ENCODE measurements at places on chromosomes 1 and 21.

DNA sequence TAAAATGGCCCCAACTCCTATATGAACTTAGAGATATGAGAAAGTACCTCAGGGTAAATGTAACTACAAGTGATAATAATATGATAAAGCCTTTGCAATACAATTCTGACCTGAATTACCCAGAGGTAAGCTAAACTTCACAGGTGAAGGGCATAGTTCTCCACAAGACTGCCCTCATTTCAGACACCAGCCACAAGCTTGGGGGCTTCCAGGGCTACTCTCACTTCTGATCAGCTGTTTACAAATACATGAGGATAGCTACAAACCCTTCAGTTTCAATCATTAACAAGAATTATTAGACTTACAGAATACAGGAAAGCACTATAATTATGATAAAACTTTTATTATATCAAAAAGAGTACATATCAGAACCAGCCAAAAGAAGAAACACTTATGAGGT lies 18.7 kb upstream of the DPH5 start:
- DNase-seq = no peak

- DNase-seq = no peak
Measured at GRCh38 chr1:168430321-168430720, 113.5 kb downstream of the XCL2 start.

GRCh38 chr1:232630894-232631195 lies 912 bp upstream of the SIPA1L2 start:
- DNase-seq = no peak

DNA sequence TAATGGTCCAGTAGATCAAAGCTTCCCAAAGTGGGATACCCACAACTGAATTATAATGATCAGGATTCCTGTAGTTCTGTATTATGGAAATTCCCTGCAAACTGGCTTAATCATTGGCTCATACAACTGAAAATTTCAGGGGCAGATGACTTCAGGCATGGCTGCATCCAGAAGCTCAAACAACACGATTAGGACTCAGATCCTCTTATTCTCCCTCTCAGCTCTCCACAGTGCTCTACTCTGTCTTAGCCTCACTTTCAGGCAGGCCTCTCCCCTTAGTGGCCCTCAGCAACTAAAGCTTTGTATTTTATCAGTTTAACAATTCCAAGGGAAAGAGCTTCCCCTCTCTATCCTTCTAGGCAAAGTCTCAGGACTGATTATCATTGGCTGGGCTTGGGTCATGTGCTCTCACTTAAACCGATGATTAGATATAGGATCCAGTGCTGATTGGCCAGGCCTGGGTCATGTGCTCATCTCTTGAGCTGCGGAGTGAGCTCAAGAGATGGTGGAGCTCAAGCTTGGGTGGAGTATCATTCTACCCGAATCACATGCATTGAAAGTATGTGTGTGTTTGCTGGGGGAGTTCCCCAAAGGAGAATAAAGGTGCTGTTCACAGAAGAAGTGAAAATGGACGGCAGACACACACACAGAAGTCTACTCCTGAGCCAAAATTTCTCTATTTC lies 57.9 kb upstream of the RUNX3 start:
- DNase-seq = no peak

DNA sequence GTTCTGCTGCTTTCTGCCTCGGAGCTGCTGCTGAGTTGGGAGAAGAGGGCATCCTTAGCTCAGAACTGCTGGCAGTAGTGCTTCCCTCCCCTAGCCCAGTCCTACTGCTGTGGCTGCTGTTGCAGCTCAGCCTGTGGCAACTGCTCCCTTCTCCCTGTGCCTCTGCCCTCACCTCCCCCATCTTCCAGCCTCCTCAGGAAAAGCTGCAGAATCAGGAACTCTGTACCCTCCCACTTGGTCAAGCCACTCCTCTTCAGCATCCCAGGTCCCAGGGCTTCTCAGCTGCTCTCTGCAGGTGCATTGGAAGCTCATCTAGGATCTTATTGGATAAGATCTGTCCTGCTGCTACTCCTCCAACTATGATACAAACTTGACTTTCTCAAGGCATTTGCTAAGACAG lies 316.7 kb downstream of the BRINP2 start:
- no peak for DNase-seq

- no peak for DNase-seq
Measured at GRCh38 chr1:101165954-101166353, 70.9 kb upstream of the S1PR1 start.

DNA sequence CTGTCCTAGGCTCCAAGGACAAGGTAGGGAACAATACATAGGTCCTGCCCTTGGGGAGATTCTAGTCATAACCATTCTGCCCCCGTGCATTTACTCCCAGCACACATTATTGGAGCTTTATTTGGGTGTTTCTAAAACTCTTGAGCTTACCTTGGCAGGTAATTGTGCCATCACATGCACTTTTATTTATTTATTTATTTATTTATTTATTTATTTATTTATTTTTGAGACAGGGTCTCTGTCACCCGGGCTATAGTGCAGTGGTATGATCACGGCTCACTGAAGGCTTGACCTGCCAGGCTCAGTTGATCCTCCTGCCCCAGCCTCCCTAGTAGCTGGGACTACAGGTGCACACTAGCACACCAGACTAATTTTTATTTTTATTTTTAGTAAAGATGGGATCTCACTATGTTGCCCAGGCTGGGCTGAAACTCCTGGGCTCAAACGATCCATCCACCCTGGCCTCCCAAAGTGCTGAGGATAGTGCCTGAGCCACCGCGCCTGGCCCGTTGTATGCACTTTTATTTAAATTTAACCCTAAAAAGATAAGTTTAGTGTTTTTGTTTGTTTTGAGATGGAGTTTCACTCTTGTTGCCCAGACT lies 9.2 kb downstream of the AGMAT start:
- DNase-seq = no peak

- peak; percentile 31 for DNase-seq
Measured at GRCh38 chr1:185317886-185318310, 855 bp upstream of the IVNS1ABP start.

- DNase-seq = peak; percentile 51
Measured at GRCh38 chr1:180863158-180863775, 49.4 kb upstream of the KIAA1614 start.

DNA sequence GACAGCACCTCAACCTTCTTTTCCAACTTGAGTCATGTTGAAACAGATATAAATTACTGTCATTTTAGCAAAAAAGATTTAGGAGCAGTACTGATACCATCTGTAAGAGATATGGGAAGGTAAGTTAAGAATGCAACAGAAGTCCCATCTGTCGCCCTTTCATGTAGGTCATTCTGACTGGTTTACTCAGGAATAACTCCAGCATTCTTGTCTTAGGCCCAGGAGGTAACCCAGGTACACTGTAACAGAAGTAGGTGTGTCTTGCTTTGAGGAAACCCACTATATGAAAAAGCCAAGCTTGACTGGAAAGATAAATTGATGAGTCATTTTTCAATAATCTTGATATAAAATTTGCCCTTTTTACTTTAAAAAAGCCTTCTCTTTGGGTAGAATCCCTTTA lies 35.4 kb downstream of the PGM1 start:
- DNase-seq = no peak

- peak; percentile 24 for DNase-seq
Measured at GRCh38 chr1:23020706-23021405, 1.6 kb downstream of the KDM1A start.

DNA sequence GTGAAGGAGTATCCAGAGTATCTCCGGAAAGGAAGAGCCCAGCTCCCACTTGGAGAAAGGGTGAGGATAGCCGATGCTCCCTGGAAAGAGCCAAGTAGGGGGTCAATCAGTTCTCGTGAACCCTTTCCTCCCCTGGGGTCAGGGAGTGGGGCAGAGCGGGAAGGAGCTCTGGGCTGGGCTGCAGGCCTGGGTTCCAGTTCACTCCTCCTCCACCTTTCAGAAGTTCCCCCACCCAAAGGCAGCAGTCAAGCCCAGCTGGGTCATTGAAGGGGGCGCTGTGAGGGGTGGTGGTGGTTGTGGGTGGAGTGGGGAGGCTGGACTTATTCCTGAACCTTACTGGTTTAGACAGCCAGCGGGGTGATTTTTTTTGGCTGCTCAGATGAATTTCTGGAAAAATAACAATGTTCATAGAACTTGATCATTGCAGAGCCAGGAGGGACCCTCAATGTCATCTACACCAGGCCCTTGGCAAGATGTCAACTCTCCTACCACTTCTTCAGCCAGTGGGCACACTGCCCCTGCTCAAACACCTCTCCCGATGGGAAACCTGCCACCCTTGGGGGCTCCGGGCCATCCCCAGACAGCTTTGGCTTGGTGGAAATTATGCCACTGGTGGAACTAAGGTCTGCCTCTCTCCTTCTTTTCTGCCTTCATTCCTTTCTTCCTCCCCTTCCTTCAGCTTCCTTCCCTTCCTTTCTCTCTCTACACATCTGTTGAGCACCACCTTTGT lies 235.8 kb downstream of the TRABD2B start:
- no peak for DNase-seq

DNA sequence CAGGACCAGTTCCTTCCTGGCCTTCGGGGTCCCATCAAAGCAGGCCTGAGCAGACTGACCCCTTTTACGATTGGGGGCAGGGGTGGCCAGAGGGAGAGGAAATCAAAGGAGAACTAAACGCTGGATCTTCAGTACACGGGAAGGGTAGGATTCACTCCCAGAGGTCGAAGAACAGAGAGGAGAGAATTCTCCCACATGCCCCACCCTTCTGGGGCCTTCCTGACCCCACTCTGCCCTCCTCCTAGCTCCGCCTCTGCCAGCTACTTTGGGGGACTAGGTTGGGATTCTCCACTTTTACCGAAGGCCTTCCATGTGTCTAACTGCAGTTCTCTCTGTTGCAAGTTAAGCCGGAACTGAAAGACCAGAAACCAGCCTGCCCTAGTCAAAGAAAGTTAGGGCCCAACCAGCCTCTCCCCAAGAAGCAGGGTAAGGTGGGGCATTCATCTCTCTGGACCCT lies 654 bp upstream of the ARHGEF2 start:
- DNase-seq = peak; percentile 25

- DNase-seq = no peak
Measured at GRCh38 chr1:178686407-178686806, 38.6 kb upstream of the RALGPS2 start.

Measured in iris pigment epithelial cell (primary cell).